Lung microvascular endothelial cell (primary cell): ENCODE measurements at places on chromosomes 5 and 9.

DNA sequence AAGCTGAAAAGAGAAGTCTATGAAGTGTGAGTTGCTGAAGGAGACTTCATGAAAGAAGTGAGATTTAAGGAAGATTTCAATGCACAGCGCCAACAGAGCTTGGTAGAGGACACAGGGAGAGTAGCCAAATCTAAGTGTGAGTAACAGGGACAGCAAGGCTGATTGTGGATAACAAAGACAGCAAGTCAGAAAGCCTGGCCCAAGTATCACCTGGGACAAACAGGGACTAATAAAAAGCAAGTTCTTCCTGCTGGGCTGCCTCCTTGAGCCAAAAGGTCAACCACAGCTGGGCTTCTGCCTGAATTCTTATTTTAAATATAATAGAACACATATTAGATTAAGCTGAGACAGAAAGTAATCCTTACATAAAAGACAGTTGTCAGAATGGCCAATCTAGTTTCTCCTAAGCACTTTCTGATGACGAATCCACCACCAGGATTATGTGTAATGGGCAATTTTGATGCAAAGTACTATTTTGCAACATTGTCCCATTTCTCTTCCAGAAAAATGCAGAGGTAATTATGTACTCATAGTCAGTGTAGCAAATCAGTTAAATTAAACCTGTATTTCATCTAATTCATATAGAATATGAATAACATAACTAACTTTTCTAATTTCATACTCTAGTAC is 73.8 kb downstream of the MAPKAP1 start:
- DNase-seq: no peak

- no peak for DNase-seq
These were observed 34.3 kb downstream of the SLC44A1 start for GRCh38 chr9:105278751-105279150.

DNA sequence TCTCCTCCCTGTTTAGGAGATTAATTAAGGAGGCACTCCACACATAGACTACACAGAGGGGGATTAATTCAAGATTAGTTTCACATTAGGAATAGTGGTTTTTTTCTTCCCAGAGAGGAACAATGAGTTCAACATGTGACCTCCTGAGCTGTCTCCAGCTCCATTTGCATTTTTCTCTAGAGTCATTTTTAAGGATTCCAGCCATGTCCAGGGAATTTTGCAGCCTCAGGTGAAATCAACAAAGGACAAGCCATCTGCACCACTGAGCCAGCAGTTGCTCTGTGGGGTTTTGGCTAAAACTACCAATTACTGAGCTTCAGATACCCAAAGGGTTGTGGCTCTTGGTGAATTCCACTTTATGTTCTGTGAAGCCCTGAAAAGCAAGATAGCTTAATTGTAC is 258.5 kb upstream of the PPP1R2B start:
- DNase-seq: no peak

- no peak for DNase-seq
These were observed 31.5 kb upstream of the SLC2A8 start for GRCh38 chr9:127365461-127365860.

DNA sequence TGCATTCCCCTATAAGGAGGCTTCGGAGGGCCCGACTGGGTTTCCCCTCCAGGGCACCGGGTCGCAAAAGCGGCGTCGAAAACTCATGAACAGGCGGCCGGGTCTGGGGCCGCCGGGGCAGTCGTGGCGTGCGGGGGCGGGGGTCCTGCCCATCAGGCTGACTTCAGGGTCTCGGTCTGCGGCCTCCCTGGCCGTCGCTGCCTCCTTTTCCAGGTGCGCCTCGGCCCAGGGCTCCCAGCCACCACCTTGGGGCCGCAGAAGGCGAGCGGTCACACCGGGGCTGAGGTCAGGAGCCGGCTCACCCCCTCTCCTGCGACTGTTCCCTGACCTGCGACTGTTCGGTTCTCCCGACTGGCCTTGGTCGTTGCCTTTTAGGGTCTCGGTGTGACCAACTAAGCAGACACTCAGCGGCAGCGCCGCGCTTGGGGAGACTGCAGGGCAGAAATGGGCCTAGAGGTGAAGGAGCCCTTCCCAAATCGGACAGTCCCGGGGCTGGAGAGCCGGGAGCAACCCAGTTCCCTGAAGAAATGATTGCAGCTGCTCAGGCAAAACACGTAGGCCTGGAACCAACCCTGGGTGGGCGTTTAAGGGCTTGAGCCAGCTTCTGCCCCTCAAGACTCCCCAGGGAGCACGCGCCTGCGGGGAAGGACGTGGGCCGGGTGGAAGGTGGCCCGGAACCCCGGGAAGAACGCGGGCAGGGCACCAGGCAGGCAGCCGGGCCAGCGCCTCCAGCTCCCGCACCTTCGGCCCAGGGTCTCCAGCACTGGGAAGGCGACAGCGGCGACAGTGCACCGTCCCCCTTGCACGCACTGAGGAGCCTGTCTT is 11.2 kb downstream of the IRX2 start:
- DNase-seq: no peak

DNA sequence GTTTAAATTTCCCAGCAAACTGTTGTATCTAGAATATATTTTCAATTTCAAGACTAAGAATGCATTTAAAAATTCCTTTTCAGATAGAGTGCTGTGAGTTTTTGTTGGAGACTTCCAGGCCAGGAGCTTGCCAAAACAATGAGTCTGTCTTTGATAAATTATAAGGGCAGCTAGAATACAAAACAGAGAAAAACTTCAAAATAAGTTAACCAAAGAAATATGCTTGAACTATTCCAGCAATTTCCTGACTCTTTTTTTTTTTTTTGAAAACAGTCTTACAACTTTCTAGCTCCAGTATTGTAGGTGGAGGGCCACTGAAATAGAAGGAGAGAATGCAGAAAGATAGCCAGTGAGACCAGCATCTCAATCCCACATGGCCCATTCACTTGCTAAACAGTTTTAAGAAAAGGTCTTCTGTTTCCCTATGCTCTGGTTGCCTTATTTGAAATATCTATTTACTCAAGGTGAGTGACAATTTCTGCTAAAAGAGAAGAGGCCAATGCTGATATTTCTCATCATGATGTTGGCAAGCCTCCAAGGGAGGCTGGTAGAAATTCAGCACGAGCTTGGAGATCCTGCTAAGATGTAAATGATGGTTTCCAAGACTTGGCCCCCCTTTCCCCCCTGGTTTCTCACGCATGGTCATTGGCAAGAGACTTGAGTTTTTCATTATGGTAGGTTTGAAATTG is 103.2 kb downstream of the USP20 start:
- DNase-seq: peak; percentile 7

- no peak for DNase-seq
These were observed 36.0 kb downstream of the B4GALT1 start for GRCh38 chr9:33130961-33131789.

GRCh38 chr5:134029156-134029555 is 24.4 kb upstream of the VDAC1 start:
- no peak for DNase-seq

DNA sequence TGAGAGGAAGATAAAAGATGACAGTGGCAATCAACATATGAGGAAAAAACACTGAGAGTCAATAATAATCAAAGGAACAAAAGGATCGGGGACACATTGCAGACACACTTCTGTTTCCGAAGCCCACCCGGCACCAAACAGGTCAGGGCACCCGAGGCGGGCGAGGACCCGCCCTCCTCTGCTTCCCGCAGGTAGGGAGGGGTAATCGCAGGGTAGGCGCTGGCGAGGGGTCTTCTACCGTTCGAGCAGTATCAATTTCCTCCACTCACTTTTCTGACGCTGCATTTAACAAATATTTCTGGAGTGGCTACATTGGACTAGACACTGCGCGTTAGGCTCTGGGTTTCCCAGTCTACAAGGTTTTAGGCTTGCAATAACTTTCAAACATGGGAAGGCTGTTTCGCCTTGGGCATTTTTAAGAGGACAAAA is 1.3 kb downstream of the TXN start:
- no peak for DNase-seq

GRCh38 chr5:106014262-106014661 is 1656.5 kb downstream of the EFNA5 start:
- no peak for DNase-seq

- no peak for DNase-seq
These were observed 1576.5 kb downstream of the EFNA5 start for GRCh38 chr5:106094204-106094607.

- peak; percentile 37 for DNase-seq
These were observed 29.1 kb upstream of the ANKRD31 start for GRCh38 chr5:75265731-75266130.

DNA sequence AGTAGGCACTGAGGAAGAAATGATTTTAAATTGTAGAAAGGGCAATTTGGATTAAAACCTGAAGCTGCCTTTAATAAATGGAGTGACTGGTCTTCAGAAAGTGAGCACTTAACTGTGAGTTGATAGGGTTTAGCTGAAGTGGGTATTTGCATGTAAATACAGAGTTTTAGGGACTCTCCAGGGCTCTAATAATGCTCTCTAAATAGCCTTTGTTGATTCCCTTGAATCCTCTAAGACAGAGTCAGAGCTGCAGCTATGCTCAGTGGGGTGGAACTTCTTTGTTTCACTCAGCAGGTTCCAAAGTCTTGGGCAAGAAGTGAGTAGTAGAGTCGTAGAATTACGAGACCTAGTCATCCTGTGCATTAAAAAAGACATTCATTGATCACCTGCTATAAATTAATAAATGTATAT is 21.4 kb downstream of the GLRA1 start:
- no peak for DNase-seq

- peak; percentile 18 for DNase-seq
These were observed 81.0 kb downstream of the MRPL36 start for GRCh38 chr5:1718669-1719068.

DNA sequence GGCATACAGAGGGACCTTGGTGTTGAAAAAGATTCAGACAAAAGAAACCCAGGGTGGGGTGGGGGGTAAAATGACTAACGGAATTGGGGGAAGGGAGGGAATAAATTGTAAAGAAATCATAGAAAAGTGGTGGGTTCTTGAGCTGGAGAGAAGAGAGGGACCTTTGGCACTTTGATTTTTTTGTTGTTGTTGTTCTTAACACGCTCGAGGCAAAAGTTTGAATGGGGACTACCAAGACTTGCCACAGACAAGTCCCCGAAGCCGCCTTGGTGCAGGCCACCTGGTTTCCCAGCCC is 616 bp downstream of the VCAN start:
- no peak for DNase-seq

GRCh38 chr9:133979273-133979920 is 12.7 kb downstream of the VAV2 start:
- peak; percentile 57 for DNase-seq

- DNase-seq: no peak
These were observed 25.6 kb downstream of the FRMD3 start for GRCh38 chr9:83512621-83513020.

- no peak for DNase-seq
These were observed 208.4 kb downstream of the AOPEP start for GRCh38 chr9:94934816-94935328.

DNA sequence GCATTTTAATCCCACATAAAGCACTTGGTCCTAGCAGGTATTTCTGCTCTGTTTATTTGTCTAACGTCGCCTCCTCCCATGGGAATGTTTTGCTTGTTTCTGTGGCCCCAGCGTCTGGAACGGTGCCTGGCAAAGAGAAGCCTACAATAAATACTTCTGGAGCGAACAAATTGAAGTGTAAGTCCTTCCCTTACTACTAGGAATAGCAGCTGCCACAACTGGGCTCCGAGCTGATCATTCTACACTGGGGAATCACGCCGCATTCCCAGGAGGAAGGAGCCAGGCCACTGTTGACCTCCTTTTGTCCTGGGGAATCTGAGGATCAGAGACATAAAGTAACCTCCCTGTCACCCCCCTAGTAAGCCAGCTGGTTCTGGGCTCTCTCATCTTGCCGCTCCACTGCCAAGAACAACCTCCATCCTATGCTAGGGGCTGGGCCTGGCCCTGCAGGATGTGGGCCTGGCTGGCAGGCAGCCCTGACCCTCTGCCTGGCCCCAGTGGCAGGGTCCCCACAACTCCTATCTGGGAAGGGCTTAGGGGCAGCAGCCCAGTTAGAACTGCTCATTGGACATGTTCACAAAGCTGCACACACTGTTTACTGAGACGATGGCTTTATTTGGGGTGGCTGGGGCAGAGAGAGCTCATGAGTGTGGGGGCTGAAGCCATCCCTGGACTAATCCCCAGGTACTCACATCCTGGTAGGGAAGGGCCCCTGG is 82.8 kb downstream of the GTF3C4 start:
- no peak for DNase-seq

DNA sequence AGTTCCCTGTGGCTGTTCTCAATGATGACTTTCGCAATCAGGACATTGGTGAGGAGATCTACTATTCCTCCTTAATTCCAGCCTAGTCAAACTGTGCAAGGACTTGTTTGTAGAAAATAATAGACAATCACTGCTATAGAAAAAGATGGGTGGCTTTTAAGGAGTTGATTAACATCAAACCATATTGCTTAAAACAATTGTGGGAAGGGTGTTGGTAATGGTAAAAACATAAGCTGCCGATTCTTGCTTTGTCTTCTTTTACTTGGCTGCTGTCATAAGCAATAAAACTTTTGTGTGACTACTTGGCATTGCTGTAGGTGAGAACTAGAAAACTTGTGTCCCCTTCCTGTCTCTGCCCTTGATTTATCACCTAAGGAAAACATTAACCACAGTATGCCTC is 561.2 kb upstream of the SEMA6A start:
- no peak for DNase-seq

DNA sequence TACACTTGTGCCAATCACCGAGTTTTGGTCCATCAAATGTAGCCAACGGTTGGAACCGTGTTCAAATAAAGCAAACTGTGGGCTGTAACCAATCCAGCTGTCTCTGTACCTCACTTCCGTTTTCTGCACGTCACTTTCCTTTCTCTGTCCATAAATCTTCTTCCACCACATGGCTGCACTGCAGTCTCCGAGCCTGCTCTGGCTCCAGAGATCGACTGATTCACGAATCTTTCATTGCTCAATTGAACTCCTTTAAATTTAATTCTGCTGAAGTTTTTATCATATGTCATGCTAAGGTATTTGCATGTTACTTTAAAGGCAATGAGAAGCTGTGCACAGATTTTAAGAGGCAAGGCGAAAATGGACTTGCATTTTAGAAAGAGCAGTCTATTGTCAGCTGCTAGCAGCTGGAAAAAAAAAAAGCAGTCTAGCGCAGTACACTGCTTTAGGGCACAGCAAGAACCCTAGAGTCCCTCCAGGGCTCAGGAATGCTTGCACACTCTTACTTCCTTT is 13.2 kb downstream of the TTC39B start:
- no peak for DNase-seq

GRCh38 chr5:72687288-72687687 is 129.2 kb upstream of the TNPO1 start:
- no peak for DNase-seq

DNA sequence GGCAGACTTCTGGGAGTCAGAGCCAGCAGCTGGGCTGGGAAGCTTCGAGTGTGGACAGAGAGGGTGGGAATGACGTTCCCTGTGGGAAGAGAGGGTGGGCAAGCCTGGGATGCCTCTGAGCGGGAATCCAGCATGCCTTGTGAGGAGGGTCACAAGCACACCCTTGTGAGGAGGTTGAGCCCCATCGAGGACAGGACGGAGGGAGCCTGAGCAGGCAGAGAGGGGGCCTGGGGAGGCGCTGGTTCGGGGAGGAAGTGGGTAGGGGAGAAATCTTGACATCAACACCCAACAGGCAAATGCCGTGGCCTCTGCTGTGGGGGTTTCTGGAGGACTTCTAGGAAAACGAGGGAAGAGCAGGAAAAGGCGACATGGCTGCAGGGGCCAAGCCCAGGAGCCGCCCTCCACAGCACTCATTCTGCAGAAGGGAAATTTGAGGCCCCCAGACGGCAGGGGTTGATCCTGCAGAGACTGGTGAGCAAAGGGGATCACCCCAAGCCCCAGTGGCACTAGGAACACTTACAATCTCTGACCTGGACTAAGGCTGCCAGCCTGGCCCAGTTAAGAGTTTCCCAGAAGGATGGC is 1.1 kb upstream of the IL13 start:
- DNase-seq: no peak

- DNase-seq: no peak
These were observed 25.2 kb upstream of the ENTREP1 start for GRCh38 chr9:69299826-69300225.

GRCh38 chr5:67315082-67315989 is 118.7 kb upstream of the CD180 start:
- DNase-seq: peak; percentile 27
